Muscle of back (tissue), 13 donors: ENCODE measurements at places on chromosomes 2 and 18. TPM values are rescaled to one million over a fixed set of nuclear protein-coding genes. Genes with fewer than 3 reads are reported as not detected.

DNA sequence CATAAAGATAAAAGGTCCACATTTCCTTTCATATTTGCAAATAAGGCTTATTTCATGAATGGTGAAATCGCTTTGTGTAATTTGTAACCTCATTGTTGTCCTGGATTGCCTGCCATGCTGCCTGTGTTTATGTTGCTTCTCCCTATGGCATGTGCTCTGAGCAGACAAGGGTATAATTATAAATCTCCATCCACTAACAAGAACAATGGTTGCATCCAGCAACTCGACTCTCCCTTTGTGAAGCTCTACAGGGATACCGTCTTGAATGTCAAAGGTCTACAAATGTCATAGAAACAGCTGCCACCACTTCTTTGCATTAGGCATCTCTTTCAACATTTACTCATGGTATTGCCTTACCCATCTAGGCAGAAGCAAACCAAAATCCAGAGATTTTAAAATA is 209.6 kb downstream of the SLC8A1 start:
- DNase-seq: no peak

- peak; percentile 40 for DNase-seq
Observed at GRCh38 chr2:54871457-54872107, 148.1 kb downstream of the EML6 start.

DNA sequence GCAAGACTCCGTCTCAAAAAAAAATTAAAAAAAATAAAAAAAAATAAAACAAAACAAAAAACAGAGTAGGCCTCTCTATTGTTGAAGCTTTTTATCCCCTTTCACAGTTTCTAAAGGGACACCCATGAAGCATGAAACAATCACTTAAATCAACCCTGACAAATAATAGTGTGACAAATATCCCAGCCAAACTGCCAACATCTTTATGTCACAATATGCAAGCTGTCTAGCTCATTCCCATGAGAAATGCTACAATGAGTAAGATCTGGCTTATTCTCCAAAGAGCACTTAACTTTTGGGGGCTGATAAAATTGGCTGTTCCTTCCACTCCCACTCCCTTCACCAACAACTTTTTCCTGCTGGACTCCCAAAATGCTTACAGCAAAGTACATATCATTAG is 21.7 kb upstream of the ABCA12 start:
- no peak for DNase-seq

The GPR55 gene
- 0.07 TPM for polyA plus RNA-seq

GRCh38 chr2:98460573-98461497 is 16.2 kb downstream of the INPP4A start:
- no peak for DNase-seq

The RGPD3 gene
- 0.11 TPM for polyA plus RNA-seq

The SERPINB11 gene
- not detected for polyA plus RNA-seq

GRCh38 chr2:147031897-147032296 is 812.9 kb upstream of the ACVR2A start:
- no peak for DNase-seq

- no peak for DNase-seq
Observed at GRCh38 chr2:64223055-64223454, 78.8 kb upstream of the PELI1 start.

GRCh38 chr2:33967103-33967502 is 368.0 kb upstream of the FAM98A start:
- DNase-seq: no peak

The FAM237A gene
- polyA plus RNA-seq: not detected

The ERBB4 gene
- 7.5 TPM for polyA plus RNA-seq

The AAK1 gene
- polyA plus RNA-seq: 15.3 TPM

The SCN9A gene
- polyA plus RNA-seq: 4.1 TPM

- DNase-seq: peak; percentile 11
Observed at GRCh38 chr2:176074919-176075425, 8.8 kb downstream of the EVX2 start.

- peak; percentile 72 for DNase-seq
Observed at GRCh38 chr2:74502720-74503505, 3.5 kb upstream of the LBX2 start.

The MMADHC gene
- polyA plus RNA-seq: 106 TPM
